DMS79 (cell line): ENCODE measurements at places on chromosomes 3 and 15.

DNA sequence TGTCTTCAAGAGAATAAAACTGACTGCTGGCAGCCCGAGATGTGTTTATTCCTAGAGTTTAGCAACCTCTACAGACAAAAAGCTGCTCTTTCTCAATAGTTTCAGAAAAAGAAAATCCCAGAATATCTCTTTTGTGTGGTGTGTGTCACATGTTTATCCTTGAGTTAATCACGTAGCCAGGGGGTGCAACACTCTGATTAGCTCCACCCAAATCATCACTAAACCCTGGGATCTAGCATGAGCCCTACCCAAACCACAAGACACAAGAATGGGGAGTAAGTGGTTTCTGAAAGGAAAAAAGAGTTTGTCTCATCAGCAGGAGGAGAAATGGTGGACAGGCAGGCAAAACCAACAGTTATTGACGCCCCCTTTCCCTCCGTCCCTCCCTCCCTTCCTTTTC is 78.5 kb upstream of the AGBL1 start:
- DNase-seq: no peak

DNA sequence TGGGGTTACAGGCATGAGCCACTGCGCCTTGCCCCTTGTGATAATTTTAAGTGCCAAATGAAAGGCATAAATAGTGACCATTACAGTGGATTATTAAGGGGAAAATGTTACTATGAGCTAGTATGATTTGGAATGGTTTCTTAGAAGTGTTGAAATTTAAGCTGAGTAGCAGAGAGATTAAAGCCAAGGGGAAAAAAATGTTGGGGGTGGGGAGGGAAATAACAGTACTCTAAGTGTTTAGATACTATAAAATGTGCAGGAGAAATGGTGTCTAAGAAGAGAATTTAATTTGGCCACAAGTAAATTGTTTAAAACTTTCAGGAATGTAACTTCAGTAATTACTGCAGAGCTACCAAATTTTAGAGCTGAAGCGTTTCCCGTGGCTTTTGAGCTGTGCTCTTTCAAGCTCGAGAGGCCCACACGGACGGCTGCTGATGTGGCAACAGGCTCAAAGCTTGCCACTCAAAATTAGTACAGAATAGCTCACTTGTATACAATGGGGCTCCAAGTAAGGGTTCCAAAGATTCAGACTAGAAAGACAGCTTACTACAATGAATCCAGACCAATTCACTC is 23.9 kb upstream of the SLC12A8 start:
- DNase-seq: no peak

DNA sequence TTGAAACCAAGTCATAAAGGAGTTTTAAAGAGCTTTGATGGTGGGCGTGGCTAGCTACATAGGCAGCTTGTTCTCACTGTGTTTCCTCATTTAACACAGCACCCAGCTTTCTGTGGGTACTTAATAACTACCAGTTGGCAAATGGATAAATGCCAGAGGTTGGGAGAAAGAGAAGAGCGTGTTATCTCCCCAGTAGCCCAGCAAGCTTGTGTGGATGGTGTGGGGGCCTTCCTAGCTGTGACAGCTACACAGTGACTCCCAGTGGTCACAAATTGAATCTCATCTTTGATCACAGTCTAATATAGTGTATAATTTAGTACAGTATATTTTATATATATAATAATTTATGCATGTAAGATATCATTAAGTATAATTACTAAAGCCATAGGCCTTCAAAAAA is 984.1 kb downstream of the EPHA3 start:
- DNase-seq: no peak

DNA sequence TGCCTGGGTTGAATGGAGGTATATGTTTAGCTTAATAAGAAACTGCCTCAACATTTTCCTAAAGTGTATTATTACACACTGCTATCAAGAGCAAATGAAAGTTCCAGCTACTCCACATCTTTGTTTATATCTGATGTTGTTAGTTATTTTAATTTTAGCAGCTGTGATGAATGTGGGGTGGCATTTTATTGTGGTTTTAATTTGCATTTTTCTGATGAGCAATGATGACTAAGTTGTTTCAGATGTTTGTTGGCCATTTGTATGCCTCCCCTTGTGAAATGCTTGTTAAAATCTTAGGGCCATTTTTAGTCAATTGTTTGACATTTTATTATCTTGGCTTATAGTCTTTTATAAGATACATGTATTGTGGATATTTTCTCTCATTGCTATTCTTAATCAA is 260.4 kb upstream of the SLCO3A1 start:
- no peak for DNase-seq

DNA sequence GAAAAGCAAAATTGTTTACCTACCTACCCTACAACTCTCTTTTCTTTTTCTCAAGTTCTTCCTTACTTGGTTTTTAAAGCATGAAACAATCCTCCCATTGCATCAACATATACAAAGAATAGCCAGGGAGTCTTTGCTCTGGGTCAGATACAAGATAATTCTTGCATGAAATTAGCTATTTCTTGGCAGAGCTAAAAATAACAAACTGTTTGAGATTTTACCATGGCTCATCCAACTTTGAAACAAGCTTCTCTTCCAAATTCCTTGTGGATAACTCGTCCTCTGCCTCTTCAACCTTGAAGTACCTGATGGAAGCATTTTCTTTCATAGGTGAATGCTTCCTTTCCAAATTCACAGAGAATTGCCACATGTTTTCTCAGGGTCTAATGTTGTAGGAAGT is 9.2 kb upstream of the CBLB start:
- DNase-seq: no peak

DNA sequence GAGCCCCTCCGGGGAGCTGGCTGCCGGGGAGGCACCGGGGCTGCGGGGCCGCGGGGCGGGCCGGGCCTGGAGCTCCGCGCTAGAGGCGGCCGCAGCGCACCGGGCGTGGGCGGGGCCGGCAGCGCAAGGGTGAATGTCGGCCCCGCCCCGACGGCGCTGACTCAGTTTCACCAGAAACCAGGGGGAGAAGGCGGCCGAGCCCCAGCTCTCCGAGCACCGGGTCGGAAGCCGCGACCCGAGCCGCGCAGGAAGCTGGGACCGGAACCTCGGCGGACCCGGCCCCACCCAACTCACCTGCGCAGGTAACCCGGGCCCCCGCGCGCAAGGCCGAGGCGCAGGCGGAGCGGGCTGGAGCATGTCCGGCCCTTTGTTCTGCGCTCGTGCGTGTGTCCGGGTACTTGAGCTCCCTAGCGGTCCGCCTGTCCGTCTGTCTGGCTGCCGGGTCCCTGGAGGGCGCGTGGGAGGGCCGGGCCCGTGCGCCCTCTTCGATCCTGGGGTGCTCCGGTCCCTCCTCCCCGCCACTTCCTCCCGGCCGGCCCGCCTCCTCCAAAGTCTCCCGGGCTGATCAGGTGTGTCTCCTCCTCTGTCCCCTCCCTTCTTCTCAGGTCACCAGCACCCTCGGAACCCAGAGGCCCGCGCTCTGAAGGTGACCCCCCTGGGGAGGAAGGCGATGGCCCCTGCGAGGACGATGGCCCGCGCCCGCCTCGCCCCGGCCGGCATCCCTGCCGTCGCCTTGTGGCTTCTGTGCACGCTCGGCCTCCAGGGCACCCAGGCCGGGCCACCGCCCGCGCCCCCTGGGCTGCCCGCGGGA is at the start of gene SPINT1:
Gene SPINT1, plus strand, starts transcription at position 164 of the 811 bp plus-strand sequence. Its CDS starts 507 bp downstream, at position 671.
- no peak for DNase-seq

- DNase-seq: no peak
These were observed 436.4 kb downstream of the NAALADL2 start for GRCh38 chr3:175295248-175296130.

GRCh38 chr15:60583194-60583593 is 104.3 kb upstream of the ICE2 start:
- no peak for DNase-seq

- DNase-seq: no peak
These were observed 20.0 kb downstream of the SHF start for GRCh38 chr15:45167631-45168205.

GRCh38 chr3:189909573-189909972 is 211.1 kb downstream of the P3H2 start:
- no peak for DNase-seq
